ENCODE measurements at places on chromosomes 12 and 14.
A peak's percentile ranks its signal among the peaks of the same experiment; 100 is the strongest.

- no peak for ATAC-seq
These were observed 86.9 kb upstream of the STXBP6 start for GRCh38 chr14:25136811-25137210.

DNA sequence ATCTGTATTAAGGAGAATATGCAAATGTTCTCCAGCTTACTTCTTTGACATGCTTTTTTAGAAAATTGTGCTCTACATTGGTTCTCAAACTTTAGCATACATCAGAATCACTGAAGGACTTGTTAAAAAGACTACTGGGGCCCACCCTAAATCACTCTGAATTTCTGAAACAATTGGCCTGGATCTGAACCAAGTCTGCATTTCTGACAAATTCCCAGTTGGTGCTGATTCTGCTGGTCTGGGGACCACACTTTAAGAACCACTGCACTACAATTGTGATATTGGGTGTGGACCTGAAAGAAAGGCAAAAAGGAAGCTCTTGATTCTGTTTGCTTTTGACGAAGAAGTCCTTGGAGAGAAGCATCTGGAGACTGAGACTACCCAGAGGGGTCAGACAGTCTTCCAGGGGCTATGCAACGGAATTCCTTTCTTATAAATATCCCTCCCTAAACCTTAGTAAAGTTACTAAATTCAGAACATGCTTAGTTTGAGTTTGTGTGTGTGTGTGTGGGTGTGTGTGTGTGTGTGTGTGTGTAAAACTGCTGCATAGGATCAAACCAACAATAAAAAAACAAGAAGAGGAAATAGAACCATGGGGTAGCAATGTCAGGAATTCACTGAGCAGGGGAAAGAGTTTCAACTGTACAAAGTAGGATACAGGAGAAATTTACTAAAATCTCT, 36.8 kb downstream of the EAPP start:
- ATAC-seq, result no peak

- peak; percentile 13 for ATAC-seq
These were observed 55.7 kb downstream of the NINJ2 start for GRCh38 chr12:607541-608001.

DNA sequence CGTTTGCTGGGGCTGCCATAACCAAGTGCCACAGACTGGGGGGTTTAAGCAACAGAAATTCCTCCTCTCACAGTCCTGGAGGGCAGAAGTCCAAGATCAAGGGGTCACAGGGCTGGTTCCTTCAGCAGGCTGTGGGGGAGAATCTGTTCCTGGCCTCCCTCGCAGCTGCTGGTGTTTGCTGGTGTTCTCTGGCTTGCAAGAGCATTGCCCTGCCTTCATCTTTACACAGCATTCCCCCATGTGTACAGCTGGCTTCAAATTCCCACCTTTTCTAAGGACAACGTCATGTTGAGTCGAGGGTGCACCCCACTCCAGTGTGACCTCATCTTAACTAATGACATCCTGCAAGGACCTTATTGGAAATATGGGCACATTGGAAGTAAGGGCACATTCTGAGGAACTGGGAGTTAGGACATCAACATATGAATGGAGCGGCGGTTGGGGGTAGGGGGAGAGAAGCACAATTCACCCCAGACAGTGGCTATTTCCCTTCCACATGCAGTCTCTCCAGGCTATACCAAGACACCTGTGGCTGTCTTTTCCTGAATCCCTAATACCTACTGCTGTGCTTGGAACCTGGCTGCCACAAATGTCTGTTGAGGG, 123.6 kb downstream of the FOXN3 start:
- ATAC-seq, result no peak

- peak; percentile 55 for ATAC-seq
These were observed 166.9 kb upstream of the CCND2 start for GRCh38 chr12:4106621-4107020.

GRCh38 chr14:74089251-74090020, 4.7 kb downstream of the LIN52 start:
- no peak for ATAC-seq

DNA sequence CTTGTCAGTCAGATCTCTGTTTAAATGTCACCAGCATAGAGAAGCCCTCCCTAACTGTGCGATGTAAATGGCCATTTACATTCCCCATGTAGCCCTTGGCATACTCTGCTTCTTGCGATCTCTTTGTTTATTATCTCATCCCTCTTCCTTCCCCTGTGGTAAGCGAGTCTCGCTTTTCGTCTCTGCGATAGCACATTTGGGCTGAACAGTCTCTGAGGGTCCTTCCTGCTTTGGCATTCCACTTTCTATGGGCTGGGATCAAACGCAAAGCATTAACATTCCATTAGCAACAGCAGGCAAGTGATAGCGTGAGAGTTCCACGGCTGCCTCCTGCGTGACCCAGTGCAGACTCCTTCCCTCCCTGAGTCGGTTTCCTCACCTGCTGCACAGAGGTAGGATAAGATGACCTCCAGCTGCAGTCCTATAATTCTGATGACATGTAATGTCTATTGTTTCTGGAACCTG, 61.4 kb upstream of the TUNAR start:
- no peak for ATAC-seq
